Fibroblast of lung (primary cell): ENCODE measurements at places on chromosomes 1 and 21. TPM values are rescaled to one million over a fixed set of nuclear protein-coding genes. Genes with fewer than 3 reads are reported as not detected.

Gene LCE6A
- not detected in 2 replicates for total RNA-seq

Gene GCSAML
- not detected in 2 replicates for total RNA-seq

Gene SLC1A7
- 0.26 and 0.33 TPM in 2 replicates for total RNA-seq

Gene ADAMTSL4
- total RNA-seq = 6.4 and 13.0 TPM in 2 replicates

Gene HRNR
- not detected in 2 replicates for total RNA-seq

Gene PRAMEF15
- not detected in 2 replicates for total RNA-seq

Gene TCP10L
- total RNA-seq = 0.51 and 0.83 TPM in 2 replicates

Gene OR2T35
- not detected in 2 replicates for total RNA-seq

Gene OLIG2
- total RNA-seq = not detected in 2 replicates

Gene TFF2
- not detected in 2 replicates for total RNA-seq

Gene DNASE2B
- not detected in 2 replicates for total RNA-seq

DNA sequence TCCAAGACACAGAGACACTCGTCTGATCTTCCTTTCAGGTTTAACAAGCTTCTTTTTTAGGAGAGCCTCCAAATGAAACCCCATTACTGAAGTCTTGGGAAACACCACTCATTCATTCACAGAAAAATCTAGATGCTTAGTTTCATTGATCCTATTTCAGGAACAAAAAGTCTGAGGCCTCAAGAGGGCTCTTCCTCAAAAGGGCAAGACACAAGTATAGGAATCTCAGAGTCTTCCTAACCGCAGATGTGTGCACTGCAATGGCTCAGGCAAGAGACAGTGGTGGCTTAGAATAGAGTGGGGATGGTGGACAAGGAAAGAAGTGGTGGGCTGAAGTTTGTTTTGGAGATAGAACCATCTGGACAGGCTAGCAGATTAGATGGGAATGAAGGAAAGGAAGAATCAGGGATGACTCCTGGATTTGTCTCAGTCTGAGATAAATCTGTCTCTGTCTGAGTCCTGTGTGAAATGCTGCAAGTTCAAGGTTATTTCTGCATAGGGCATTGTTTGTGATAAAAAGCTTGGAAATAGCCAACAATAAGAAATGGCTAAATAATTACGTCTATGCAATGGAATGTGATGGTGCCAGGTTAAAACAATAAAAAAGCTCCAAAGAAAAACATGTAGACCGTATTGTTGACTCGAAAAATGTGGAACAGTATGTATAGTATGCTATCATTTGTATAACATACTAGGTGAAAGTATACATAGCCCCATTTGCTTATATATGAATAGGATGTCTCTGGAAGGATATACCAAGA, 8.9 kb upstream of the CTSE start:
- DNase-seq = peak; percentile 6

DNA sequence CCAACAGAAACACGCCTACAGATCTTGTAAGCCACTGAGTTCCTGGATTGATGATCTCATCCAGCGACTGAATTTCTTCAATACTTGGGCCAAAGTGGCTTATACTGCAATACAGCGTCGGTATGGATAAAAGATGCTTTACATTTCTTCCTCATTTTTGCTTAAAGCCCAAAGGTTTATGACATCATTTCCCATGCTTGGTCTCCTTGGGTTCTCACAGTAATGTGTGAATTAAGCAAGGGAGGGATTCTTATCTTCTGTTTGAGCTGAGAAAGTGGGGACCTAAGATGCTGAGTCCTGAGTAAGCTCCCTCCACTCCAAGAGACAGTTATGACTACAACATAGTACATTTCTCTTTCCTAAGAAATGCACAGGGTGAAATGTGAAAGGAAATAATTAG, 39.5 kb downstream of the LBR start:
- DNase-seq = peak; percentile 1

DNA sequence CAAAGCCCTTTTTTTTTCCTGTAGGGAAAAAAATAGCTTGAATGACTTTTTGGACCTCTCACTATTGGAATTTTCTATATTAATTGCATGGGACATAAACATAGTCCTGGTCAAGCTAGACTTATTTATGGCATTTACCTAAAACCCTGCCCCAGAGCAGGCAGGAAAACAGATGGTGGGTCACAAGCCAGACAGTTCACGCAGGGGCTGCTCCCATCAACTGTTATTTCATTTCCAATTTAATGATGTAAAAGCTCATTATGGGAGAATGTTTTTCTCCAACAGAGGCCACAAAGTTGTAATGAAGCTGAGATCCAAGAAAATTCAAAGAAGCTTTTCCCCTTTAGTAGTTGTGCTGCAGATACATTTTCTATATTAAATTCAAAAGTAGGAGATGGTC, 99.2 kb downstream of the SGIP1 start:
- DNase-seq = no peak

- DNase-seq = no peak
Observed at GRCh38 chr1:209672705-209673630, 2.2 kb upstream of the G0S2 start.

DNA sequence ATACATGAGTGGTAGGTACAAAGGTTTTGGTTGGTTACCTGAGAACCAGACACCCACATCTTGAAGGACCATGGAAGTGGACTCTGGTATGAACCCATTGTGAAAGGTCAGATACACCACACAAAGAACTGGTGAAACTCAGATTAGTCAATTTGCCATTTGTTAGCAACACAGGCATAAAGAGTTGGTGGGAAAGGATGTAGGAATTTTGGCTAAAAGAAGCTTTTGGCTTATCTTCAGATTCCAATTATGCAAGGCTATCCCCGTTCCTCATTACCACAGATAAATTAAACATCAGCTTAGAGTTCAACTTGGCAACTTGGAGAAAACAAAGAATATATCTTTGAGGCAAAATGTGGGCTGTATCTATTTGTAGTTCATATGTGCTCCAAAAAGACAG, 87.0 kb upstream of the IRF2BP2 start:
- peak; percentile 80 for DNase-seq

- peak; percentile 63 for DNase-seq
Observed at GRCh38 chr1:240691909-240692705, 80.2 kb upstream of the GREM2 start.

GRCh38 chr1:171252482-171252881, 4.2 kb downstream of the FMO1 start:
- no peak for DNase-seq

GRCh38 chr1:32764826-32765569, 52.2 kb downstream of the YARS1 start:
- no peak for DNase-seq

GRCh38 chr1:238898856-238899255, 487.5 kb upstream of the CHRM3 start:
- DNase-seq = peak; percentile 58

- no peak for DNase-seq
Observed at GRCh38 chr21:45335761-45336534, 48.3 kb upstream of the POFUT2 start.

GRCh38 chr1:24018611-24019580, 38.8 kb upstream of the SRSF10 start:
- peak; percentile 100 for DNase-seq

GRCh38 chr1:99646868-99647267, 955 bp downstream of the PALMD start:
- DNase-seq = no peak

GRCh38 chr1:212457740-212458338, 25.1 kb downstream of the NENF start:
- peak; percentile 21 for DNase-seq

- peak; percentile 32 for DNase-seq
Observed at GRCh38 chr1:8597455-8597854, 220.0 kb downstream of the RERE start.

DNA sequence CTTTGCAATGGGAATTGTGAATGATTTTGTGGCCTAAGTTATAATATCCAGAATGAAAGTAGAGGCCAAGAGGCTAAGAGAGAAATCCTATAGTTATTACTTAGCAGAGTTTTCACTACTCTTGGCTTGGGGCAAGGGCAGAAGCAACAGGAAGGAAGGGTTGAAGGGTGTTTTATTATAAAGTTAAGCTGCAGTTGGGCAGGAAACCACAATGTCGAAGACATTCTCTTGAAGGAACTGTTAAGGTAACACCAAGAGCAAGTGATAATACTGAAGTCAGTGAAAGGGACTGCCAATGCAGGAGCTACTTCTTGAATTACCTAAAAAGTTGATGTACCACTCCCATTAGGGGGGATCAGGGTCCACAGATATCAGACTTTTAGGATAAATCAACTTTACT, 8.3 kb downstream of the XCL2 start:
- no peak for DNase-seq
